ENCODE measurements at places on chromosomes 7 and 10.

DNA sequence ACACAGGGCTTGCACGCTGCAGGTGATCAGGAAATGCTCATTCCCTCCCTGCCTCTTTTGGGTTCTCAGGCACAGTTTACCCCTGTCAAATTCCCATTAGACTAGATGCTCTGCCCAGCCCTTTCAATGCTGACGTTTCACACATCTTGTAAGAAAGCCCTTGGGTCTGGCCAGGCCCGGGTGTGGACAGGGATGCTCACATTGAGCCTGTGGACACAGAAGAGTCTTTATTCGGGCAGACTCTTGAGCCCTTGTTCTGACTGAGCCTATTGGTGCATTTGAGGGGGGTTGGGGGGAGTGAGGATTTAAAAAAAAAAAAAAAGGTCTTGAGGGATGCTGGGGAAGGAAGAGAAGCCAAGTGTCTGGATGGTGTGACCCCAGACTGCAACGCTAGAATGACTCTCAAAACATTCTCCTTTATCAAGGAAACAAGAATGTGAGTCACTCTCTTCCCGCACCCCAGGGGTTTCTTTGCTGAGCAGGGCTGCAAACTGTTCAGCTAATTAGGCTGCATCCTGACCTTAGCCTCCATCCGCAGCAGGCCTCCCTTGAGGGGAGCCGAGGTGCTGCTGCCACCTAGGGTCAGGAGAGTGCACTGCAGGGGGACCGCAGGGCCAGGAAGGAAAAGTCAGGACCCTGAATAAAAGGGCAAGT, 53.6 kb upstream of the TMEM72 start:
- DNase-seq, result no peak

DNA sequence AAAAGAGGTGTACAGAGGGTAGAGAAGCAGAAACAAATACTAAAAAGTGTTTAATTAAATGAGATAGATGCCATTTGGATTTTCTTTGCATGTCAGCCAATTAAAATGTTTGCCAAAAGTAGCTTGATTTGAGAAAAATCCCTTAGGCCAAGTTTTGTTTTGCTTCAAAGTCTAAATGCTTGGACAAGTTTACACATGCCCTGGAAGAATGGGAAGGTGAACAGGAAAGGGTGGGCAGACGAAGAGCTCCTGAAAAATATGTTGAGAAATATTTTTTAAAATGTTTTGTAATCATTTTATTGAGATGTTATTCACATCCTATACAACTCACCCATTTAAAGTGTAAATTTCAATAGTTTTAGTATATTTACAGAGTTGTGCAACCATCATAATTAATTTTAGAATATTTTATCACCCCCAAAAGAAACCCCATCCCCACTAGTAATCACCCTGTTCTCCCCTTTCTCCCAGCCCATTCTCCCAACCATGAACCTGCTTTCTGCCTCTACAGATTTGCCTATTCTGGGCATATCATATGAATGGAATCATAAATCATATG, 98.5 kb upstream of the ANK3 start:
- DNase-seq, result no peak

- DNase-seq, result no peak
Observed at GRCh38 chr10:34384372-34384771, 430.7 kb downstream of the PARD3 start.

- DNase-seq, result no peak
Observed at GRCh38 chr10:1328161-1328823, 272.1 kb downstream of the WDR37 start.

DNA sequence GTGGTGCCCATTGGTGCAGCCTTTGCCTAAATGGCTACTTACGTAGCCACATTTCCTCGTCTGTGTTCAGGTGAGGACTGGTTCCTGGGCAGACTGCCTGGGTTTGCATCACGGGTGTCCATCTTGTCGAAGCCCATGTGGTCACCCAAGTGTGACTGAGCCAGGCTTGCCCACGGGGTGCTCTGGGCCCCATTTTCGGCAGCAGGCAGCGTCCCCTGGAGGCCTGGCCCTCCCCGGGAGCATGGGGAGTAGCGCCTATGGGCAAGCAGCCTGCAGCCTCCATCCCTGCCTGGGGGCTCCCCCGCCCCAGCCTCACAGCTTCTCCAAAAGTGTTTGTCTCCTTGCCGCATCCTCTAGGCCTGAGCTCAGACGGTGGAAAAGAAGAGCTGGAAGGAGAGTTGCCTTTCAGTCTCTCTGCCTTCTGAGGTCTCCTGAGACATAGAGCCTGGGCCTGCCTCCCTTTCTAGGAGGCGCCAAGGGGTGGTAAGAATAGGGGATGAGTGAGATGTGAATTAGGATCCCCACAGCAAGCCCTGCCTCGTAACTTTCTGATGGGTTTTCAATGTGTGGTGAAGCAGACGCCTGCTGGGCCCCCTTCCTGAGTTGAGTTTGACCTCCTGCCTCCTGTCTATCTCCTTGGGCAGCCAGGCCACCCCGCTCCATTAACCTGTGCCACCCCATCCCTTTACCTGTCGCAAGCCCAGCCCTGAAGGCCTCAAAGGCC, 42.7 kb downstream of the HTRA1 start:
- DNase-seq, result no peak

DNA sequence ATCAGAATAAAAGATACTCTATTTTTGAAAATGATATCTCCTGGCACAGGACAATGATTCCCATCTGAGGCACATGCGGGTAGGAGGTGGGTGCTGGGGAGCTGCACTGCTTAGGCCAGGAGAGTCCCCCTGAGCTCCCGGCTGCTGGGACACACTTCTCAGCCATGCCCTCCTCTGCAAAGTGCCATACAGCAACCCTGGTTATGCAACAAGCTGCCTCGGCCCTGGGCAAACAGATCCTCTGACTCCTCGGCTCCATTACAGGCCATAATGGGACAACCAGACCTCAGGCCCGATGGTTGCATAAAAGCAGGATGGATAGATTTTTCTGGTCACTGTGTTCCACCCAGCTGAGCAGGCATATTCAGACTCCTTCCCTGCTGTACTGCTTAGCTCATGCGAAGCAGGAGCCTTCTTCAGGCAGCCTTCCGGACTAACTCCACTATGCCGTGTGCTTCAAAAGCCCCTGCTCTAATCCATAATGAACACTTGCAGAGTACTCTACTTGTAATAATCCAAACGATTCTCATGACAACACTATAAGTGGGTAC, 6.5 kb upstream of the LEP start:
- DNase-seq, result no peak

GRCh38 chr7:79911420-79911819, 223.2 kb upstream of the GNAI1 start:
- no peak for DNase-seq

DNA sequence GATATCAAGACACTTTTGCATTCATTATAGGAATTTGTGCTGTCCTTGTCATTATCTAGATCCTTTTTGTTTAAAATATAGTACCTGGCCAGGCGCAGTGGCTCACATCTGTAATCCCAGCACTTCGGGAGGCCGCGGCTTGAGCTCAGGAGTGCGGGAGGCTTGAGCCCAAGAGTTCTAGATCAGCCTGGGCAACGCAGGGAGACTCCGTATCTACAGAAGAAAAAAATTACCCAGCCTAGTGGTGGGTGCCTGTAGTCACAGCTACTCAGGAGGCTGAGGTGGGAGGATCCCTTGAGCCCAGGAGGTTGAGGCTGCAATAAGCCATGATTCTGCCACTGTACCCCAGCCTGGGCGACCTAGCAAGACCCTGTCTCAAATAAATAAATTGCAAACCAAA, 621 bp upstream of the MORN4 start:
- DNase-seq, result no peak

DNA sequence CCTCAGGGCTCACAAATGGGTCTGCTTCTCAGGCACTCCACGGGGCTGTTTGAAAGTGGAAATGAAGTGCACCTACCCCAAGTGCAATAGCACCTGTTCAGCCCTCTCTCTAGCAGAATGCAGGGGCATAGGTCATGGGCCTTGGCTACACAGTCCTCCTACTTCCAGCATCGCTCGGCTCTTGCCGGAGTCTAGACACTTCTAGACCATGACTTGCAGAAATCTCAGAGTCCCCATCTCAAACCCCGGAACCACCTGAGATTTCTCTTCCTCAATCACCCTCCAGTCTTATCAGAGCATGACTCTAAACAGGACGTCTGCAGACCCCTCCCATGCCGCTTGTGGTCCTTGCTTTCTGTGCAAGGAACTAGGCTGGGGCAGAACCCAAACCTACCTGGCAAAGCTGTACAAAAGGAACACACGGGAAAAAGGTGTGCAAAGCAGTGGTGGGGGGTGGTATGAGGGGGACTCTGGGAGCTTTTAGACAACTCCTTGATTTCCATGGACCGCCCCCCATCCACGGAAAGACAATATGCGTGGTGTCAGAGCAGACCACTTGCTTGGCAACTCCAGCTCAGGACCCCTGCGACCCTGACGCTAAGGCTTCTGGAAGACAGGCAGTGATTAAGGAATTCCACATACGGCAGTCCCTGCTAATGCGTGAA, 13.8 kb downstream of the TMEM273 start:
- DNase-seq, result no peak

DNA sequence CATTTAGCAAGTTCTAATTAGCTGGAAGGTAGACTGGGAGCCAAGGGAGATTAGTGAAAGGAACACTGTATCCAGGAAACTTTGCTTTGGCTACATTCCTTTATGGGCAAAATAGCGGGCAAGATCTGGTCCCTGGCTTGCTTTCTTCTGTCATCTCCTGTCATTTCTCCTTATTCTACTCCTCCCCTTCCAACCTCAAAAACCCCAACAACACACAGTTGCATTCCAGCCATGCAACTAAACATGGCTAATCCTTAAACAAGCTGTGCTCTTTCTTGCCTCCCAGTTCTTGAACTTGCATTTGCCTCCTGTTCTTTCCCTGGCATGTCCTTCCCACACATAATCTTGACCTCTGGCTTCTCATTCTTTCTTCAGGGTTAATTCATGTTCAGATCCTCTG, 59.5 kb upstream of the CDCA7L start:
- DNase-seq, result no peak

DNA sequence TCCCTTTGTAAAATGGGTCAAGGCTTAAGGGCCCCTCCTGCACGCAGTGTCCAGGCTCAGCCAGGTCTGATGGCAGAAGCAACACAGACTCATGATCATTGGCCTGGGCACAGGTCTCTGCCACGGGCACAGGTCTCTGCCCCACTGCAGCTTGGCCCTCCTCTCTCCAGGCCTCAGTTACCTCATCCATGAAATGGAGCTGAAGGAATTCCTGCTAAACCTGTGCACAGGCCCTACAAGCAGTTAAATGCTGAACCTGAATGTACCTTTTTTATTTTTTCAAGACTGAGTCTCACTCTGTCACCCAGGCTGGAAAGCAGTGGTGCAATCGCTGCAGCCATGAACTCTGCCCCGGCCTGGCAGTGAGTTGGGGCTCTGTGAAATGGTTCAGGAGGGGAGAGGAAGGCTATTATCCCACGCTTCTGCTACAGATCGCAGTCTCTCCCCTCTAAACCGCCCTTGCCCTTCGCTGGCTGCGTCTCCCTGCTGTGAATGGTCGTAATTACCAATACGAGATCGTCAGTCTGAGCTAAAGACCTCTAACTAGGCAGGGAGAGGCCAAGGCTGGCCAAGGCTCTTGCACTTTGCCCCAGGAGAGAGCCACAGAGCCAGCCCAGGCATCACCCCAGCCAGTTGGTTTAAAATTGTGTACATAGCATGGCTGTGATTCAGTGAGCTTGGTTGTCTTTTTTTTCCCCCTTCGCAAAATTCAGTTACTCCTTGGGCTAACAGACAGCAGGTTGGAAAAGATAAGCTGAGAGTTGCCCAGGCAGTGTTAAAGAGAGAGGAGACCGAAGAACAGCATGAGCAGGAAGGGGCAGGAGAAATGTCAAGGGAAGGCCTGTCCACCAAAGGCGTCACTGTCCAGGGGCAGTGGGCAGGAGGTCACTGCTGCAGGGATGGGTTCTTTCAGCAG, 93.0 kb upstream of the KCTD7 start:
- DNase-seq, result no peak

DNA sequence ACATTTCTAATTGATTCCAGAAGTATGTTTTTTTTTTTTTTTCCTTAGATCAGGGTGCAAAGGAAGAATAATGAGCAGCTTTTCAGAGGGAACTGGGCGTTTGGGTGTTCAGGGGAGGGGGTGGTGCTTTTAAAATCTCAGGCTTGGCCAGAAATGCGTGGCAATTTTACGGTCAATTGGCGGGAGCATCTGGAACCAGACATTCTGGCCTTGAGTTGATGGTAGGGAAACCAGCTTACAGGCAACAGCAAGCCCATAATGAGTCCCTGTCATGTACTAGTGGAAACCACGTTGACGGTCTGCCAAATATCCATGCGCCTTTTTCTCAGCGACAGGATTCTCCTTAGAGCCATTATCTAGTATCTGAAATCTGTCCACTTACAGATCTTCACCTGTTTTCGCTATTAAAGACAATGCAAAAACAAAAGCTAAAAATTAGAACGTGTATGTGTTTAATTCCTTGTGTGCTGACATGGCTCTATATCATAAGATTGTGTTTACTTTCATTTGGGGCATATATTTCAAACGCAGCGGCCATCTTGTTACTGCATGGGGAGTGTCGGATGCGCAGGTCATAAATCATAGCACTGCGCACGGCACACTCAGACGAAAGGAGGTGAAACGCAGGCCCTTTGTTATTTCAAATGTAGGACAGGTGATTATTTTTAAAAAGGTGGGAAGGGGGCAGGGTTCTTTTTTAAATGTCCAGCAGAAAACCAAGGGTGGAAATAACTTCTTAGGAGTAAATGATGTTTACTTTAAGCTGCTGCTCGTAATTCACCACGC, 209.2 kb downstream of the AGMO start:
- DNase-seq, result no peak

- DNase-seq, result no peak
Observed at GRCh38 chr7:20514364-20514763, 101.1 kb upstream of the ABCB5 start.

DNA sequence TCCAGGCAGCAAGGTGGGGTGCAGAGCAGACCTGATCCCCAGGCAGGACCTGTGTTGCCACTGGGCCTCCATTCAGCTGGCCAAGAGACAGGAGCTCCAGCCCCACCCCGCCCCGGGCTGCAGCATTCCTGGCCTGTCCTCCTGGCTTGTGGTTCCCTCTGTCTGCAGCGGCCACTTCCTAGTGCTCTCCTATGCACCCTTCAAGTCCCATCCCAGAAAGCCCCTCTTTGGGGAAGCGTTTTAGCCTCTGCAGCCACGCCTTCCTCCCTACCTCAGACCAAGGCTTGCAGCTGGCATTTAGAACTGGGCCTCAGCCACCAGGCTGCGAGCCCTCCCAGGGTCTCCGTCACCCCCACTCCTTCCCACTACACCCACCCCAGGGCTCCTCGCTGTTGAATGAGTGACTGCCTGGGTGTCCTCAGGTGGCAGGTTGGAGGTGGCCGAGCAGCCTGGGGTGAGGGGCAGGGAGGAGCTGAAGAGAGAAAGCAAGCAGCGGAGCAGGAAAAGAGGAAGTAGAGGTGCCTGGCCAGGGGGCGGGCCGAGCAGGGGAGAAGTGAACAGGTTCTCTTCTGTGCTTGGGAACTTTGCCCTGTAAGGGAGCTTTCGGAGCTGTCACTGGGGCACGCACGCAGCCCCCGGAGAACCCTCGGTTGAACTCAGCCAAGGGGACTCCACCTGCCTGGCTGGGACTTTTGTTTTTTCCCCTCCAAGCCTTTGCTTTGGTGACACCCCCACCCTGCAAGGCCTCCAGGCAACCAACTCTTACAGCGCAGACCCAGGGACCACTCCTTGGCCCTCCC, 109.1 kb upstream of the TNRC18 start:
- no peak for DNase-seq

- no peak for DNase-seq
Observed at GRCh38 chr10:128522551-128523308, 396.5 kb upstream of the MKI67 start.
